ENCODE measurements at places on chromosomes 11 and 22.

DNA sequence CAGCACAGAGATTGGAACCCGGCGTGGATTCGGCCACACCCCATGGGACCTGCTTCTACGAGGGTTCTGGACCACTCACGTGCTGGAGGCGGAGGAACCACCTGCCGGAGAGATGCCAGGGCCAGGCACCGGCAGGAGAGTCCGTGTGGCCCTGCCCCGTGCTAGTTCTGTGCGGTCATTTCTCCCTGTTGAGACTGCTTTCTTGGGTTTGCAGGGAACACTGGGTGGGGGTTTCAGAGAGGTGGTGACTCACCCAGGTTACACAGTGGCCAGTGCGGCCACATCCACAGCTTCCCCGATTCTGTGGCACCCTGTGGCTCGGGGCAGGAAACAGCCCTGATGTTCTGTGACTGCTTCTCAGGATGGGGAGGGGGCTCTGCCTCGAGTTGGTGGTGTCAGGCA is 3.6 kb upstream of the PHLDA2 start:
- no peak for DNase-seq

DNA sequence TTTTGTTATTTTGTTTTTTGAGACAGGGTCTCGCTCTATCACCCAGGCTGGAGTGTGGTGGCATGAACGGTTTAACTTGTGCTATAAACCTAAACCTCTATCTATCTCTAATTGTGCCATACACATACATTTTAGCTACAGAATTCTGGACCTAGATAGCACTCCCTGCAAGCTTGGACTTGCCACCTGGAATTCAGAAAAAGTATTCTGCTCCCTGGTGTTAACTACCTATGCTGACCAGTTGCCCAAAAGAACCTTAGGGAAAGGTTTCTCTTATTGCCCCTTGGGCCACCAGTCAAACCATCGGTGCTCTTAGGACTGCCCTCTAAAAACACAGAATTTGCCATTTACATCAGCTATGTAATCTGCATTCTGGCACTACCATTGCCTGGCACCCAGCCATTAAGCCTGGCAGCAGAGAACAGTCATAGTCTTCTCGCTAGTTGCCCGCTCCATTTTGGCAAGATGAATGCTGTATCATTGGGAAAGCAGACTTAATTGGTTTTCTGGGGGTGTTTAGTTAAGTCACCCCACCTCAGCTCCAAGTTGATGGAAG is 55.3 kb downstream of the ETS1 start:
- no peak for DNase-seq

DNA sequence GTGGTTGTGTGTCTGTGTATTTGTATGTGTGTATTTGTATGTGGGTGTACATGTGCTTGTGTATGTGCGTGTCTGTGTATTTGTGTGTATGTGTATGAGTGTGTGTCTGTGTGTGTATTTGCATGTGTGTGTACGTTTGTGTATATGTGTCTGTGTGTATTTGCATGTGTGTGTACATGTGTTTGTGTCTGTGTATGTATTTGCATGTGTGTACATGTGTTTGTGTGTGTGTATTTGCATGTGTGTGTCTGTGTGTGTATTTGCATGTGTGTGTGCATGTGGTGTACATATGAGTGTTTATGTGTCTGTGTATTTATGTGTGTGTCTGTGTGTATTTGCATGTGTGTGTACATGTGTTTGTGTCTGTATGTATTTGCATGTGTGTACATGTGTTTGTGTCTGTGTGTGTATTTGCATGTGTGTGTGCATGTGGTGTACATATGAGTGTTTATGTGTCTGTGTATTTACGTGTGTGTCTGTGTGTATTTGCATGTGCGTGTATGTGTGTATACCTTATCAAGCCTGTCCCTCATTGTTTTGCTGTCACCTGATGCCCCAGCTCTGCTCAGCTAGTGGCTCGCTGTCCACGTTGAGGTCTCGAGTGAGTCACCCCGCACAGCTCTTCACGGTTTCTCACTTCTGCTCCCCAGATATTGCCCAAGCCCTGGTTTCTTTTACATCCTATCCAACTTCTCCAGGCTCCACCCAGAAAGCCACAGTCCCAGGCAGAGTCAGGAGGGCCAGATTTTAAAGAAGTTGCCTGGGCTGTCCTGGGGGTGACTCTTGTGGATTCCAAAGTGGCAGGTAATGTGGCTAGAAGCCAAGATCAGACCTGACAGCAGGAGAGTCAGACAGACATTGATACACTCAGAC is 15.2 kb downstream of the MB start:
- no peak for DNase-seq

GRCh38 chr22:39266398-39267030 is 21.7 kb upstream of the PDGFB start:
- DNase-seq = no peak

- DNase-seq = no peak
Measured at GRCh38 chr22:26558248-26558895, 31.6 kb downstream of the TPST2 start.

GRCh38 chr11:92211576-92212167 is 12.9 kb upstream of the FAT3 start:
- peak; percentile 79 for DNase-seq

- peak; percentile 88 for DNase-seq
Measured at GRCh38 chr22:24952837-24953383, 394 bp downstream of the KIAA1671 start.

- peak; percentile 73 for DNase-seq
Measured at GRCh38 chr22:49979587-49980264, 19.2 kb downstream of the PIM3 start.

GRCh38 chr22:22848364-22848866 is 39.2 kb upstream of the IGLL5 start:
- DNase-seq = peak; percentile 81

- no peak for DNase-seq
Measured at GRCh38 chr11:115709297-115709696, 205.1 kb upstream of the CADM1 start.

GRCh38 chr11:64053699-64054098 is 18.0 kb downstream of the FLRT1 start:
- DNase-seq = peak; percentile 56
